Hypothalamus (tissue), 51 donors: ENCODE measurements at places on chromosomes 2 and 18.

DNA sequence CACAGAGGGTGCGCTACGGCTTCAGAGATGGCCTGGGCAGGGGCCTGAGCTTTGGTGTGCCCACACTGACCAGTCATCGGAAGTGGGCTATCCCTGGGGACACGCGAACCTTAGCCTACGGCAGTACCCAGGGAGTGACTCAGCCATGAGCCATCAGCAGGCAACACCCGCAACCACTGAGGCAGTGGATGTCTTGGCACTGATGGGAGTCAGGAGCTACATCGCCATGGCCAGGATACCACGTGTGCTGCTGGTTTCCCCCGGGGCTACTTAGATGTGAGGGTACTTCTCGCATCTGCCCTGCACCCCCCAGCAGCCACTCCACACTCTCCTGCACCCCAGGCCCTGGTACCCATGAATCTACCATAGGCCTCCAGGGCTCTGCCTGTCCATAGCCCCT lies 12.8 kb upstream of the HPCAL1 start:
- no peak for DNase-seq

- no peak for DNase-seq
Measured at GRCh38 chr18:59993560-59993959, 93.8 kb downstream of the PMAIP1 start.

DNA sequence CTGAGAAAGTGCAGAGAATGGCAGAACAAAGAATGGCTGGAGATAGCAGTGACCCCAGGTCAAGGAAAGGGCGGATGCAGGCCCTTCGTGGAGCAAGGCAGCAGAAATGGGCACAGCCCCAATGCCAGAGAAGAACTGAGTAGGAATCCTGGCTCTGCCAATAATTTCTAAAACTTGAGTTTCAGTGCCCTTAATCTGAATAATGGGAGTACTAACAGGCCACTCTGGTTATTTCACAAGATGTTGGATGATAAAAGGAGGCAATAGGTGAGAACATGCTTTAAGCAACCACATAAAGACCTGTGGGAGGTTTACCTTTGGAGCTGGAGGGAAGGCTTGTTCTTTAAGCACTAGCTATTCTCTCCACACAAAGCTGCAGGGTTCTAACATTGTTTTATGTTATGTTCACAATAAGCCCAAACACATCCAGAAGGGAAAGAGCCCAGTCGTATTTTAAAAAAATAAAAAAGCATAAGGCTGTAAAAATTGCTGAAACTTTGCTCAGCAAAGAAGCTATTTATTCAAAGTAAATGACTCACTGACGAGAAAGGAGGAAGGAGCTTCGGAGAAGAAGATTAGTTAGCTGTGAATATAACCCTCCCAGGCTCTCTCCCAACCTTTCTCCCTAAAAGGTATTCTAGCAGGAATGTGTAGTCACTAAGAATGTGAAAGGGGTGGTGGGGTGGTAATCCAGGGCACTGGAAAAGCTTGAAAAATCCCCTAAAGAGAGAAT lies 470.2 kb downstream of the TXNL1 start:
- no peak for DNase-seq

GRCh38 chr2:176851200-176851888 lies 361.2 kb upstream of the HNRNPA3 start:
- DNase-seq = no peak

DNA sequence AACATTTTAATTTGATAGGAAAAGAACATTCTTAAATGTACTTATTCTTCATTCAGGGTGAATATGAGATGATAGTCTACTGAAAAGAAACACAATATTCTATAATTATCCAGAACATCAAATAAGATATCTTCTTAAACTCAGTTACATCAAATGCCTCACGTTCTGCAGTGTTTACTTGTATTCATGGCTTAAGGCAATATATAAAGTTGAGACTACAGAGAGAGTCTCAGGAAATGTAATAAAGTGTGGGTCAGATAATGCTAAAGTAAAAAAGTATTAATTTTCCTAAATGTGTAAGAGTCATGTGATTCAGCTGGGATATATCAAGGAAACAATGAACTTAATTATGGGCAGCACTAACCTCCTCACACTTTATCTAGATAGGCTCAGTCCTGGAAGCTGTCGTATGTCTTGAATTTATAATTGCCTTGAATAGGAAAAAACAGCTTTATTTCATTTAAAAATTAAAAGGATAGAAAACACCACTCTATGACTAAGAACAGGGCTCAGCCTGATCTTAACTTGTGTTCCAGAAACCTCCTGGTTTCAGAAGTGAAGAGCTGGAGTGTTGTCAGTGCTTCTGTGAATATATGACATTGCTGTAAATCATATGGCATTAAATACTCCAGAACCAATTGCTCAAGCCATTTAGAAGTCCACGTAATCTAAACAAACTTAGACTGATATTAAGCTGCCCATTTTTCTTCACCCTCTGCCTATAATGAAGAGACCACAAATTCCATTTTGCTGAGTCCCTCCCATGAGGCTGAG lies 240.2 kb downstream of the FSIP2 start:
- no peak for DNase-seq

DNA sequence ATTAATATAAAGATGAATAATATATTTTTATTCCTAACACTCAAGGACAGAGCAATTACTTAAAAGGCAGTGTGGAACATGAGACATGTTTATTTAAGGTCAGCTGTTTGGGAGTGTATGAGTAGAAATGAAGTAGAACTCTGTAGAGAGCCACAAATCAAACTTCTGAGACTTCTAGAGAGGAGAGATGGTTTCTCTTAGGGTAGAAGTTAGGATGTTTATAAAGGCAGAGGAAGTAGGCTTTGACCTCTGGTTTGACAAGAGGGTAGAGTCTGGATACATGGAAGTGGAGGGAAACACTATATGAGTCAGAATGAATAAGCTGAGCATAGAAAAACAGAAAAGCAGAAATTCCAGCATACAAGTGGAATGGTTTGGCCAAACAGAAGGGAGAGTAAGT lies 262.1 kb upstream of the KLHL14 start:
- DNase-seq = no peak

GRCh38 chr2:43643680-43644079 lies 6.6 kb downstream of the PLEKHH2 start:
- no peak for DNase-seq

DNA sequence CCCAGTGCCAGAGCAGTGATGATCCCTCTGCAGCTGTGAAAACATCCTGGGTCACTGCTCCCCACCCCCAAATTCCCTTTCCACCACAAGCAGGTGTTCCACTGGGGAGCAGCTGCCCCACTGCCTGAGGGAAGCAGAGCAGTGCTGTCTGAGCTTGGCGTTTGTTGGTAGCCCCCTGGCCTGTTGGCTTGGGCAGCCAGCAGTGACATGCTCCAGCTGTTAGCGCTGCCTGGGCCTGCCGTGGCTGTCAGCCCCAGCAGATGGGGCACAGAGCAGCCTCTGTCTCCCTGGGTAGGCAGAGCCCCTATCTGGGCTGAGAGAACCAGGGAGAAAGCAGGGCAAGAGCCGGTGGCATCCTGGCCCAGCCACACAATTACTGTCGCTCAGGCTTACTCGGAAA lies 247.7 kb downstream of the GLI2 start:
- DNase-seq = peak; percentile 6

DNA sequence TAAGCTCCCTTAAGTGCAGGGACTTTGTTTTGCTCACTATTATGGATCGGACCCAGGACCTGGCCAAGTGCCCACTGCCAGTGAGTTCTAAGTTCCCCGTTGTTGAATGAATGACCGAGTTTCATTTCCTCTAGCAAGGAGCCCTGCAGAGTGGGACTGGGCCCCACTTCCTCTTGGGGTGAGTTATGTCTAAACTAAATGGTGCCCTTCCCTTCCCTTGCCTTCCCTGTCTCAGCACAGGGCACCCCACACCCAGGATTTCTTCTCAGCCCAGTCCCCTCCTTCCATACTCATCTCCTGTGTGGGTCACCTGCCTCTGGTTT lies 195.3 kb upstream of the HS6ST1 start:
- no peak for DNase-seq

GRCh38 chr2:164913640-164914350 lies 41.5 kb downstream of the SLC38A11 start:
- no peak for DNase-seq

DNA sequence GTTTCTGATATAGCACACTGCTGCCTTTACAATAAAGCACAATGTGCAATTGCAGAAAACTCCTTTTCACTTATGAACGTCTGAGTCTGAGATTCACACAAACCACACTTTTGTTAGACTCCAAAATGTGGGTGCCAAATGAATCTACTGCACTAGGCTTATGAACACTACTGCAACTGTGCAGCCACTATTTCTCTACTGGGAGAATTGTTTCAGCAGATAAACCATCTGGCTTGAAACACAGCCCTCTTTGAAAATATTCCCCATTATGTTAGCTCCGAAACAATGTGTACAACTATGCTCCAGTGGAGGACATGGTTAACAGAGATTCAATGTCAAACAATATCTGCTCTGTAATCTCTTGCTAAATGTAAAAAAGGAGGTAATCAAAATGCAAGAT lies 188.7 kb upstream of the ZEB2 start:
- DNase-seq = no peak

DNA sequence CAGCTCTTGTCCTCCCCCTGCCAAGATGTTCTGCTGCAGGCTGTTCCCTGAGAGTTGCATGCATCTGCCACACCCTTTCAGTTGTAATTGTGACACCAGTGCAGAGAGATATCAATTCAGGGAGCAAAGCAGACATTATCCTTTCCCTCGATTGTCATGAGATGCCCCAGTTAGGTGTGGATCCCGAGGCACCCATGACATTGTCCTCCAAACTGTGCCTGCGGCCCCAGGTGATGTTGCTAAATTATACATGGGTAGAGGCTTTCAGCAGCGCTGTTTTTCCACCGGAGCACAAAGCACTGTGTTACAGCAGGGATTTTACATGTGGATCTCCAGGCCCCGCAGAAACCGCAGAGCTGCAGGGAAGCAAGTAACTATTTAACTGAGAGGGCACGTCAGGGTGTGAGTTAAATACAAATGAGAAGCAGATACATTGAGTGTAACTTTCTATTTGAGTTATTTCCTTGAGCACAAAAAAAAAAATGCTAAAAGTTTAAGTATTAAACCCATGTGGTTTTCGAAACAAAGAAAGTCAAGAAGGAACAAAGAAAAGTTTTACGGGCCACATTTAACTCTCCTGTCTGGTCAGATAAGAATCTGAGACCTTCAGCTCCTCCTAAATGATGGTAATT lies 90.3 kb upstream of the BCL2L11 start:
- DNase-seq = no peak

DNA sequence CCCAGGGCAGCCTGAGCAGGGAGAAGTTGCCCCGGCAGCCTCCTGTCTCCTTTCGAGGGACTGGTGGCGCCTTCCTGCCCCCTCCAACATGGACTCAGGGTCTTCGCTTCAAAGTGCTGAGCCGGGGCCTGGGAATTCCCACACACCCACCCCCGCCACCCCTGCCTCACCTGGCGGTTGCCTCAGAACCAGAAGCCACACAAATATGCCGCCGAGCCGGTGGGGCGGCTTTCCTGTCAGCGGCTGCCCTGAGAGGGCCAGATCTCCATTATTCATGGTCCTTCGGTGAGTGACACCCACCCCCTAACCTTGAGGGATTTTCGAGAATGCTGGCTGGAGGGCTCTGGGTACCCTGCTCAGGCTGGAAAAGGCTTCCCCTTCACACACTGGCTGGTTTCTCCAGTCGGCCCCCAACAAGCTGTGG lies 71.7 kb downstream of the SMAD7 start:
- DNase-seq = no peak

GRCh38 chr2:210776756-210777155 lies 220.4 kb downstream of the CPS1 start:
- DNase-seq = no peak

- peak; percentile 38 for DNase-seq
Measured at GRCh38 chr2:25276569-25277465, 64.9 kb downstream of the DNMT3A start.
